Breast epithelium (tissue), 4 donors: ENCODE measurements at places on chromosomes 7 and 10.
A peak's percentile ranks its signal among the peaks of the same experiment; 100 is the strongest.

DNA sequence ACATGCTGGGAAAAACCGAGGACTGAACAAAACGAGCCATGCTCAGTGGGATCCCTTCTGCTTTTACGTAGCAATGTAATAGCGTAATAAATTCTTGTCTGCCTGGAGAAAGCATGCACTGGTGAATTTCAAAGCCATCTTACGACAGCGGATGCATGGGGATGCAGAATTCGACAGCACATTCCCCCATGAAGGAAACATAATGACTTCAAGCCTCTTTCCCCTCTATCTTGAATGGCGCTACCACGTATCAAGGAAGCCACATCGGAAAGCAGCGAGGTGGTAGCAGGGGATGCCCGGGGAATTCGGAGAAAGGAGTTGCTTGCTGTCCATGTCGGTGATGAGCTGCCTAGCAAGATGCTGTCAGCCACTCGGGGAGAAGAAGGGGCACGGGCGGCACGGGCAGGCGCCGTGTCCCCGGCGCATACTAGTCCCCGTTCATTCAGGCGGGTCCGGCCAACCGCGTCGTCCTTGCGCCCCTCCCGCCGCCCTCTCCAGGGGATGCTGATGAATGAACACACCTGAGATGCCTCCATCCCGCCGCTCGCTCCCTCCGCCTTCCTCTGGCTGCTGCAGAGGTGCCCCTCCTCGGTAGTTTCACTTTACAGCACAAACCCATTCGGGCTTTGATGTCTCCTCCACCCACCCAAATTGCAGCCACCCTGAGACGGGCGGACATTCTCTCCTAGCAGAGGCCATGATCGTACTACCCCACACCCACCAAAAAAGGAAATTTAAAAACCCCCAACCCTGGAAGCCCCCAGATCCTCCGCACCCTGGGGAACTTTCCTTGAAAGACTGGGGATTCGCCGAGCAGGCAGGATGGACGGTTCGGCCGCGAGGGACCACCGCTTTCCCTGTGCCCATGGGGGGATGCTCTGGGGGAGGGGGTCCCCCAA, 644 bp downstream of the SORBS1 start:
- peak; percentile 57 for DNase-seq

- no peak for DNase-seq
These were observed 166.0 kb upstream of the ZMIZ1 start for GRCh38 chr10:78902815-78903214.

DNA sequence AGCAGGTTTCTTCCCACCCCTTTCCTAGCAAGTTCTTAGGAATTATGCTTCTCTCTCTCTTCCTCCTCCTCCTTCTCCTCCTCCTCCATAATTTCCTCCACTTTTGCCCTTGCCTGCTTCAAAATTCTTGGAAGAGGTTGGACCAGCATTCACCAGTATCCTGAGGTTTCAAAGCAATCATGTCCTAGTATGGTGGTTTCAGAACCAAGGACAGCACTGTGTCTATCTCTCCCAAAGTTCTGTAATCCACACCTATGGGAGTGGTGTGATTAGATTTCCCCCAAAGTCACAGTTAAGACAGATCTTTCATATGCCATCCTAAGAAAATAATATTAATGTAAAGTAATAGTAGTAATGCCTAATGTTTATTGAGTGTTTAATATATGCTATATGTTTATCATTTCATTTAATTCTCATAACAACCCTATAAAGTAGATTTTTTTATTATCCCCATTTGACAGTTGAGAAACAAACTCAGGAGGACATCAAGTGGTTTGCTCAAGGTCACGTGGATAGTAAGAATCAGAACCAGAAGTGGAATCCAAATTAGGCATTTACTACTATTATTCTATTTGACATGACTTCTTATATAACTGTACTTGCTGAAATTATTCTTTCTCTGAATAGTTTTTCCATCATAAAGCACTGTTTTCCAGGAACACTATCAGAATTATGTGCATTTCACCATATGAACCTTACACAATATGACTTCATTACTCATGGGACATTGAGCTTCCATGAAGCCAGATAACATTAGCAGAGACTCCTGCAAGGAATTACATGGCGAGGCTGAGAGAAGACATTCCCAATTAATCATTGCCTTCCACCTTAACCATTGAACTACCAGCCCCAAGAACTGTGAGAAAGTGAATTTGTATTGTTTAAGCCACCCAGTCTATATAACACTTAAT, 91.4 kb downstream of the IPMK start:
- DNase-seq, result no peak

DNA sequence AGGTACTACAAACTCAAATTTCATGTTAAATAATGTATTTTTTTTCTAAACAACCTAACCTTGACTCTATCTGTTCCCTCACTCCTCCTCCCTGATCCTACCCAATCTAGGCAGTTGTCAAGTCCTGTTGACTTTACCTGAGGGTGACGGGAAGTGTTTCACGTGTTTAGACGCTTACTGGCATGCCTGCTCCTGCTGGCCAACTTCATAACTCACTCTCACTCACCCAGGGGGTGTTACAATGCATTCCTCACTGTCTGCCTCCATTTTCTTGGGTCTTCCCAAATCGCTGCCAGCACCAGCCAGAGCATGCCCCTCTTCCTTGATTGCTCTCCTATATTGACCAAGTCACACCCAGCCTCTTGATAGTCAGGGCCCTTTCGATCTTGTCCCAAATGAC, 28.3 kb downstream of the CRCP start:
- DNase-seq, result no peak

DNA sequence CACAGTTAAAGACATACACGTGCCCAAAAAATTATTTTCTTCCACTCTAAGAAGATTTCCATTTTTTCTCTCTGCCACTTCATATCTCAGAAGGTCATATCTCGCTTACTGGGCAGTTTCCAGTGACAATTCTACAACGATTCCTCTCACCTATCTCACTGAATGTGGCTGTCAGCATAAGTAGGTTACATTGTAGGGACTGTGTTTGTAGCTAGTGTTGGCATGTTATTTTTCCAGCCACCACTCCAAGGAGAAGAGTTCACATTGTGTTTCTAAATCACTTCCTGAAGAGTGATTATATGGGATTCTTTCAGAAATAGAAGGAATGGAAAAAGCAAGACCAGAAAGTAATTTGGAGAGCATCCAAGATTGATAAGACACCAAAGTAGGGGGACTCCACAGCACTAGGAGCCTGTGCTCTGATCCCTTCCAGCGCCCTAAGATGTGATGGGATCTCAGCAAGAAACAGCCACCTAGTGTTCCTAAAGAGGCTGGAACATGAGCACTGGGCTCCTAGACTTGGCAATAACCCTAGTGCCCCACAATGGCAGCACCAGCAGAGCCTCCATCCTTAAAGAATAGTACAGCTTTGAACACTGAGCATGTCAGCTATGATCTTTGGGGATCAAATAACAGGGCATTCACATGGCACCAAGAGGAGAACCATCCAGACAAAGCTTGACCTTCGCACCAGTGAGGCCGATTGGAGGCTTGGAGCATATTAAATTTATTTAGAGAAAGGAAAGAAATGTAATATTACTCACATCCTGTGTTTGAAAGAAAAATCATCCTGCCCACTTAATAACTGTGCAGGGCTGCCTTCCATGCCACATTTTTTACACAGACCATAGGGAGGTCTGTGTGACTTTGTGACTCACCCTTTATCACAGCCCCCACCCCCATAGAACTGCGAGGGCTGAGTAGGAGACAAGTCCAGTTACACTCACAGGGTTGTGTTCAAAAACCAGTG, 51.8 kb downstream of the CAV1 start:
- no peak for DNase-seq

DNA sequence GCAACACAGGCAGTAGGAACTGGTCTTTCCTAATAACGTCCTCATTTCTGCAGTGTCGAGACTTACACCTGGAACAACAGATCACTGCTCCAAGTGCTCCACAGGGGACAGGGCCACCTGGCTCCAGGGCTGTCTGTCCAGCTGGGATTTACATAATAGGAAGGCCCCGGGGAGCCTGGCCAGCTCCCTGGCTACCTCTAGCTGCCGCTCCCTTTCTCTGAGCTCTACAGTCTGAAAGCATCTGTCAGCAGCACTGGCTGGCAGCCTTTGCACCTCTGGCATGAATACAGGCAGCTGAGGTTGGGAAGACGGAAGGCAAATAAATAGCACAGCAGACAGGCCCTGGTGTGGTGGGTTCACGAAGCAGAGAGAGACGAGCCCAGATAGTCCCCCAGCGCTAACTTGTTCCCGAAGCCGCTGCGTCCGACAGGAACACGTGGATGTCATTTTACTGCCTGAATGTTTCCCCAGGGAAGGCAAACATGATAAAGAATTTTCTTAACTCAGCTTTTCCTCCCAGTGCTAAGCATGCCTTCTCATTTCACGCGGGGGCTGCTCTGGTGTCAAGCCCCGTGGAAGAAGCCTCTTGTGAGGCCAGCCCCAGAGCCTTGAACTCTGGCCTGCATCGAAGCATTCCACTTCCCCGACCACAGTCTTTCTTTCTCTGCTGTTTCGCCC, 105.4 kb downstream of the ITIH5 start:
- DNase-seq, result no peak

- no peak for DNase-seq
These were observed 482.6 kb upstream of the SEMA3A start for GRCh38 chr7:84677117-84677732.

DNA sequence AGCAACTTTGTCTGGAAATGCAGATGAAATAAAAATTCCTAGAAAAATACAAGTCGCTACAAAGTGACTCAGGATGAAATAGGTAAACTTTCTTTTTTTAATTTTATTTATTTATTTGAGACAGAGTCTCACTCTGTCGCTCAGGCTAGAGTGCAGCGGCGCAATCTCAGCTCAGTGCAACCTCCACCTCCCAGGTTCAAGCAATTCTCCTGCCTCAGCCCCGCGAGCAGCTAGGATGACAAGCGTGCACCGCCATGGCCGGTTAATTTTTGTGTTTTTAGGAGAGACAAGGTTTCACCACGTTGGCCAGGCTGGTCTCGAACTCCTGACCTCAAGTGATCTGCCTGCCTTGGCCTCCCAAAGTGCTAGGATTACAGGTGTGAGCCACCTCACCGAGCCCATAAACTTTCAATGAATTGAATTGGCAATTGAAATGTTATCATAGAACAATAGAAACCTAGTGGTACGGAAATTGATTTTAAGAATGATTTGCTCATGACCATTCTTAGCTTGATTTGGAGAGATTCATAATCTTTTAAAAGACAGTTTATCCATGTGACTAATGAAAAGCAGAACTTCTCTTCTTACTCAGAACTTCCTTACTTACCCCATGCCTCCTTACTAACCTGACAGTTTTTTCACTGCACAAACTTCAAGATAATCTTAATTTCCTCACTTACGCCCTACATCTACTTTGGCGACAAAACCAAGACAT, 161.7 kb downstream of the FAM107B start:
- DNase-seq, result no peak

GRCh38 chr10:132571650-132572544, 34.3 kb downstream of the INPP5A start:
- DNase-seq, result no peak

DNA sequence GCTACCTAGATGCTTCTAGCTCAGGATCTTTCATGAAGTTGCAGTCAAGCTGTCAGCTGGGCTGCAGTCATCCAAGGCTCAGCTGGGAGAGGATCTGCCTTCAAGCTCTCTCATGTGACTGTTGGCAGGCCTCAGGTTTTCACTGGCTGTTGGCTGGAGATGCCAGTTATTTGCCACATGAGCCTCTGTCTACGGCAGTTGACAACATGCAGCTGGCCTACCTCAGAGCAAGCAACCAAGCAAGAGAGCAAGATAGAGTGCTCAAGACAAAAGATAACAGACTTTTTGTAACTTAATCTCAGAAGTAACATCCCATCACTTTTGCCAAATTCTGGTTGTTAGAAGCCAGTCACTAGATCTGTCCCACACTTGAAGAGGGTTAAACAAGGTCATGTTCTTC, 125.8 kb downstream of the TPST1 start:
- DNase-seq, result no peak

- no peak for DNase-seq
These were observed 573.0 kb upstream of the IGFBP3 start for GRCh38 chr7:46494028-46494427.

GRCh38 chr7:80232979-80233724, 98.5 kb downstream of the GNAI1 start:
- no peak for DNase-seq

DNA sequence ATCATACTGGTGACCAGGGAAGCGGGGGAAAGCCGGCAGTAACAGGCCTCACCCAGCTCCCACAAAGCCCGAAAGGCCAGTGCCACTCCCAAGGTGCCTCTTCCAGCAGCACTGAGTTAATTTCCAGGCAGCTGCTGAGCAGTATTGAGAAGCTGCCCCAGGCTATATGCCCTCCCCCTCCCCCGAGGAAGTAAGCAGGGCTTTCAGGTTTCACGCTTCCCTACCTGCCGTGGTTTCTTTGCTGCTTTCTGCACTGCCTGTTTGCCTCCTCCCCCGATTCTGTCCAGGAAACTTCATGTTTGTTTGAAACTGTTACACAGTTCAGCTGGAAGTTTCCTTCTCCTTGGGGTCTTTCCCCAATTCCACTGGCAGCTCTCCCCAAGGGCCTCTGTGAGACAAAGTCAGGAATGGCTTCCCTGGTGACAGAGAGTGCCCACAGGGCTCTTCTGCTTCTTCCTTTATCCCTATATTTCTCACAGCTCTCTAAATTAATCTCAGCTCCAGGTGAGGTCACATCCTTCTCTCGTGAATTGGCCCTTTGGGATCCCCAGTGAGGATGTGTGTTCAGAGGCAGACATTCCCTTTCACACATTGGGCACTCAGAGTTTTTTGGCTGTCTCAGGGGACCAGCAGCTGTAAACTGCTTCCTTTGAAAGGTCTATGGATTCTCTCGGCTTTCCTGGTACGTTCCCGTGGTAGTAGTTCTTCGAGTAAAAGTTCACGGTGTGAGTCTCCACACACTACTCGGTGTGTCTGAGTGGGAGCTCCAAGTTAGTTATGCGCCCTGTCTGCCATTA, 19.4 kb downstream of the C1GALT1 start:
- DNase-seq, result peak; percentile 26

- DNase-seq, result no peak
These were observed 517.2 kb downstream of the LRMDA start for GRCh38 chr10:75948583-75948982.

- peak; percentile 15 for DNase-seq
These were observed 223.8 kb downstream of the ZMYND11 start for GRCh38 chr10:359093-359492.

DNA sequence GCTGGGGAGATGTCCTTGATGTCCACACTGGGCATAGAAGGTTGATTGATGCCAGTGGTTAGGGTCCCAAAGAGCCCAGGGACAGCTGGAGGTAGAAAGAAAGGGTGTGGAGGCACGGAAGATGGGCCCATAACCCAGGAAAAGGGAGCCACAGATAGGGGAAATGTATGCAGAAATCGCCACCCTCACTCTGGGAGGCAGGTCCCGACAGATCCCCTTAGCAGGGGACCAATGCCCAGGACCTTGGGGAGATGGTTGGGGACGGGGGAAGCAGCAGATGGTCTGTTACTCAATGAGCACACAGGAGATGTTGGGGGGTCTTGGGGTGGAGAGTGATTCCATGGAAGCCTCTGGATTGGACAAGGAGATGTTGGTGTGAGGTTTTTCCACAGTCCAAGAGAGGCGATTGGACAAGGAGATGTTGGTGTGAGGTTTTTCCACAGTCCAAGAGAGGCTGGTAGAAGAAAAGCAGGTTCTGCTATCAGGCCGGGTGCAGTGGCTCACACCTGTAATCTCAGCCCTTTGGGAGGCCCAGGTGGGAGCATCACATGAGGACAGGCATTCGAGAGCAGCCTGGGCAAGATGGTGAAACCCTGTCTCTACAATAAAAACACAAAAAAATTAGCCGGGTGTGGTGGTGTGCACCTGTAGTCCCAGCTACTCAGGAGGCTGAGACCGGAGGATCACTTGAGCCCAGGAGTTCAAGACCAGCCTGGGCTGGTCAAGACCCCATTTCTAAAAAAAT, 7.0 kb upstream of the PPP1R35 start:
- peak; percentile 31 for DNase-seq
